ENCODE measurements at places on chromosomes 6 and 20.

GRCh38 chr20:33524261-33524660 is 34.4 kb downstream of the CBFA2T2 start:
- DNase-seq, result no peak

GRCh38 chr6:149410557-149410956 is 10.5 kb downstream of the SUMO4 start:
- no peak for DNase-seq

- DNase-seq, result no peak
These were observed 150.5 kb upstream of the PTPN1 start for GRCh38 chr20:50359607-50360217.

DNA sequence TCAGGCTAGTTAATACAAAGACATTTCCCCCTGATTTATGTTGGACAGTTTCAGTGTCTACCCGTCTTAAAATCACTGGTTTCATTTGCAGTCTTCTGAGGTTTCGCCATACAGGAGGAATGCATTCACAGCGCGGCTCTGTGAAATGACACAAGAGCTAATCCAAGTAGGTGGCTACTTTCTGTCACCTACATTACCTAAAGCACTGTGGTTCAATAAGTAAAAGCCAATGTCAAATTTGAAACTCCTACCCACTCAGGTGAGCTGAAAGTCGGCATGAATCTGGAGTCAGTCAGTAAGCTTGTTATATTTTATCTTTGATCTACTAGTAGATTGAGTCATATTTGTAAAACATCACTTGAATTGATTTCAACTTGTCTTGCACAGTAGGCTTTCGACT is 370.8 kb downstream of the LAMA2 start:
- no peak for DNase-seq

GRCh38 chr6:137637121-137637520 is 142.9 kb upstream of the OLIG3 start:
- DNase-seq, result no peak
